Urinary bladder (tissue), 4 donors: ENCODE measurements at places on chromosomes 1 and 21. TPM values are rescaled to one million over a fixed set of nuclear protein-coding genes. Genes with fewer than 3 reads are reported as not detected.

GPR61 gene
- polyA plus RNA-seq: not detected

PRR9 gene
- not detected for polyA plus RNA-seq

KRTAP19-3 gene
- polyA plus RNA-seq: not detected

ZNF593 gene
- polyA plus RNA-seq: 60.4 TPM

SPOCD1 gene
- polyA plus RNA-seq: 5.7 TPM

YBX1 gene
- 773 TPM for polyA plus RNA-seq

NPPA gene
- polyA plus RNA-seq: 1.0 TPM

GPX7 gene
- polyA plus RNA-seq: 19.5 TPM

COL11A1 gene
- 2.7 TPM for polyA plus RNA-seq

SMG7 gene
- 23.6 TPM for polyA plus RNA-seq

S100A4 gene
- polyA plus RNA-seq: 440 TPM

KCNK1 gene
- polyA plus RNA-seq: 8.8 TPM

FALEC gene
- 0.47 TPM for polyA plus RNA-seq

AMIGO1 gene
- polyA plus RNA-seq: 6.4 TPM

SPRR2B gene
- not detected for polyA plus RNA-seq

CKS1B gene
- polyA plus RNA-seq: 54.9 TPM

KCNJ9 gene
- polyA plus RNA-seq: 0.04 TPM

CR2 gene
- polyA plus RNA-seq: 0.04 TPM

DCDC2B gene
- polyA plus RNA-seq: not detected

S100A9 gene
- 471 TPM for polyA plus RNA-seq

GPN2 gene
- 16.6 TPM for polyA plus RNA-seq

DEPDC1 gene
- polyA plus RNA-seq: 0.10 TPM

DENND4B gene
- 25.1 TPM for polyA plus RNA-seq

OR2T2 gene
- polyA plus RNA-seq: not detected

RGS8 gene
- 0.03 TPM for polyA plus RNA-seq

ORC1 gene
- polyA plus RNA-seq: 0.48 TPM

OR2T35 gene
- not detected for polyA plus RNA-seq

GJA4 gene
- polyA plus RNA-seq: 33.6 TPM

LMX1A gene
- 0.29 TPM for polyA plus RNA-seq

PLEKHN1 gene
- 4.2 TPM for polyA plus RNA-seq

RGS13 gene
- 0.72 TPM for polyA plus RNA-seq

NHLH1 gene
- polyA plus RNA-seq: 0.05 TPM

LAMC2 gene
- polyA plus RNA-seq: 2.5 TPM

ZNF648 gene
- not detected for polyA plus RNA-seq

SOX13 gene
- polyA plus RNA-seq: 41.9 TPM

GSTM5 gene
- polyA plus RNA-seq: 25.2 TPM

ZNF593OS gene
- 0.18 TPM for polyA plus RNA-seq

NTNG1 gene
- polyA plus RNA-seq: 12.1 TPM

TMPRSS2 gene
- 5.1 TPM for polyA plus RNA-seq

DHRS3 gene
- 62.1 TPM for polyA plus RNA-seq

SNX7 gene
- polyA plus RNA-seq: 32.2 TPM
